ENCODE measurements at places on chromosomes 12 and 14.

- DNase-seq: no peak
Observed at GRCh38 chr12:89950421-89950820, 241.8 kb upstream of the ATP2B1 start.

GRCh38 chr14:93073910-93074769, 41.6 kb downstream of the ITPK1 start:
- peak; percentile 67 for DNase-seq

GRCh38 chr12:71799106-71799505, 40.5 kb upstream of the TBC1D15 start:
- peak; percentile 42 for DNase-seq

- DNase-seq: no peak
Observed at GRCh38 chr14:58919217-58919616, 269.2 kb upstream of the DAAM1 start.

- no peak for DNase-seq
Observed at GRCh38 chr12:107543841-107544240, 141.8 kb upstream of the PWP1 start.

GRCh38 chr12:94100211-94100627, 48.2 kb upstream of the PLXNC1 start:
- peak; percentile 82 for DNase-seq

DNA sequence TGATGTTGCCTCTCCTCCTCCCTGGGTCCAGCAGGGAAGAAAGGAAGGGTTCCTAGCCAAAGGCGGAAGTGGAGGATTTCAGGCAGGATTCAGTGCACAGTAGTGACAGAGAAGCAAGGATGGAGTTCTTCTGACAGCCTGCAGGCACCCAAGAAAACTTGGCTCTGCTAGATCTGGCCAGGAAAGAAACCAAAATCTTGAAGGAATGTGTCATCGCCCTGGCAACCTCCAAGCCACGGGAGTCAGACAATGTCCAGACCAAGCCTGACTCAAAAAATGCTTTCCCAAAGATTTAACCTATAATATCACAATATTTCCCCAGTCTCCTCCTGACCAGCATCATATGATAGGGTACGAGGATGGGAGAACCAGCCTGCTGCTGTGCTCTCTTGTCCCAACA, 22.8 kb upstream of the DHRS4 start:
- peak; percentile 66 for DNase-seq

DNA sequence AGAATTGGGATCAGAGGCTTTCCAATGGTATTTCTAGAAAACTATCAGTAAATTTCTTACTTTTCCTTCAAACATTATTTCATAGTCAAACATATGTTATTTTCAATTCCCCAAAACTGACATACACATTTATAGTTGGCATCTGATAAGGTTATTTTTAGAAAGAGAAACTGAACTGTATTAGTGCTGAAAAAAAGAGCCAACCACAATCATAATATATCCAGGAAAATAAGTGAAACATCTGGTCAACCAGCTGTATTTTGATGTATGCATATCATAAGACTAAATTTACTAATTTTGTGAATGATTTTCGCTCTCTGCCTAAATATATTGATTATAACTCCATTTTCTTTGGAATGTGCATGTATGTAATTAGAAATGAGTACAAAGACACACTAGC, 554.2 kb downstream of the FLRT2 start:
- DNase-seq: no peak

DNA sequence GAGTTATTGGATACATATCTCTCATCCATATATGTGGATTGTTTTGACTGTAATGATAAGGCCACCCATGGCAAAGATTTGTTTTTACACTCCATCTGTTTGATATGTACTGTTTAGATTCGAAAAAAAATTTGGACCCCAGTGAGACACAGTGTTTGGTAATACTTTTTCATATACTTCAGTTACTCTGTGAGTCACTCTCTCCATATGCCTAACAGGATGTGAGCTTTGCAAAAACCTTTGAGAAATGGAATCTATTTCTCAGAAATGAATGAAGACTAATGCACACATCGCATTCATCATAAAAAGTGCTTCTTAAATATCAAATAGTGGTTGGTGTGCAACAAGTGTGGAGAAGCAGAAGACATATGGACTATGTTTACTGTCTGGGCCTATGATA, 781.5 kb downstream of the SLC6A15 start:
- DNase-seq: peak; percentile 42

DNA sequence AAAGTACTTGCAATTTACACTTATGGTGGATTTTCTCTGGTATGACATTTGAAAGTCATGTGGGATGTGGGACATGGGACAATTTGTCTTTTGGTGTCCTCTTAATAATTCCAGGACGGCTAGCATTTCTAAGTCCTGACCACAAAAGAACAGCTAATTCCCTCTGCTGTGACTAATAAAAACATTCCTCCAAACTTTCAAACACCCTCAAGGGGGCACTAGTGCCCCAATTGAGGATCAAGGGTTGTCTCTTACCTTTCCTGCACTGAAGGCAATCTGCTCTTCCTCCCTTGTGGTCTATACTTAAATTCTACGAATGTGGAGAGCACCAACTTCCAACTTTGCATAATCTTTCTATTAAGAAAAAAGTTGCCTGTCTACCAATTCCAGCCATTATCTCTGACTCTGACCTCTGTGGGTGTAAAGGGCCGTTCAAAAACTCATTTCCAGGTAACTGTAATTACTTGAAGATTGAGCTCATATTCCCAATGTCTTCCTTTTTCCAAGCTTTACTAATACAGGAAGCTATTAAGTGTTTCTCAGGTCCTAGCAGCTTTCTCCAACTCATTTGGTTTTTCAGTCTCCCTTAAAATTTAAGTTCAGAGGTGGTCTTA, 210.2 kb downstream of the PTPRO start:
- DNase-seq: peak; percentile 83

GRCh38 chr14:70392676-70393075, 24.2 kb downstream of the SYNJ2BP start:
- peak; percentile 4 for DNase-seq

GRCh38 chr12:94941440-94941862, 62.0 kb downstream of the NDUFA12 start:
- peak; percentile 80 for DNase-seq

GRCh38 chr12:88362439-88362838, 217.8 kb downstream of the KITLG start:
- DNase-seq: peak; percentile 35

GRCh38 chr12:104643819-104644669, 187.3 kb downstream of the CHST11 start:
- no peak for DNase-seq

- peak; percentile 4 for DNase-seq
Observed at GRCh38 chr14:86575141-86575540, 1045.2 kb downstream of the FLRT2 start.

DNA sequence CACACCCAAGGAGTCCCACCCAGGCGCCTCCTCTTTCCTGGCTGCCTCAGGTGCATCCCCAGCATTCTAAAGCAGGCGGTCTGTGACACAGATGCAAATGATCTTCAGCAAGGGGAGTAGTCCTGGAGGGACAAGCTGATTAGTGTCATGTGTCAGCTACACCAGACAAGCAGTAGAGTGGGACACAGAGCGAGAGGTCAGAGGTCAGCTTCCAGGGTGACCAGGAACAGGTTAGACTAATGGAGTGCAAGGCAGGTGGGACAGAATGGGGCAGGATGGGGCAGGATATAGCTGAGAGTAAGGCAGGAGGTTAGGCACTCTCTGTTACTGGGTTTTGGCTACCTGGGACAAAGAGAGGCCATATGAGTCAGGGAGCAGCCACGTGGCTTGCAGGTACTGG, 534.0 kb downstream of the FUT8 start:
- no peak for DNase-seq

DNA sequence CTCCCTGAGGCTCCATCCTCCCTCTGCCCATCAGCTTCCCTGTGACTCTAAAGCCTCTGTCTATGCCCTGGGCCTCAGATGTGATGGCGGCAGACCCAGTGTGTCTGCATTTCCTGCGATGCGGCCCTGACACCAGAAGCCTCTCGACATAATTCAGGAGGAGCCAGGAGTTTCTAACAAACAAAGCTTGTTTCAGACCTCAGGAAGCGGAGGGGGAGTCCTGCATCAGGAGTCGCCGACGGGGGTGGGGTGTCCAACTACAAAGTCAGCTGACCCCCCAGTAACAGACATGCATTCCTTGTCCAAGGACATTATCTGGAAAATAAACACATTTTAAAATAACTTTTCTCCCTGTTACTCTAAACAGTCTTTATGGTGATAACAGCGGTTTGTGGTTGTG, 167.5 kb downstream of the DPF3 start:
- no peak for DNase-seq

DNA sequence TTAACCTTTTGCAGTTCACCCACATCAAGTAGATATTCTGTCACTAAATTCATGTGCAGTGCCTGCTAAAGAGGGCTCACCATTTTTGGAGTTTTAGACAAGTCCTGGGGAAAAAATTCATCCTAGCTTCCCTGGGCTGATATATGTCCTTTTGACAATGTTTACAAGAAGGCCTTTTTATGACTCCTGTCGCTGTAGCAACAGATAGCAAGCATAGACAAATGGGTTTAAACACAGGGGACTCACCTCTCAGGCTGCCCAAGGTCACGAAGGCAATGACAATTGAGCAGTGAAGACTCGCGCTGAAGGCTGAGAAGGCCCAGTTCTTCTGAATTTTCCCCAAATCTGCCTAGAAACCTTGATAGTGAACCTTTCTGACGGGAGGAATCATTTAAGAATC, 150.7 kb upstream of the CPM start:
- no peak for DNase-seq

DNA sequence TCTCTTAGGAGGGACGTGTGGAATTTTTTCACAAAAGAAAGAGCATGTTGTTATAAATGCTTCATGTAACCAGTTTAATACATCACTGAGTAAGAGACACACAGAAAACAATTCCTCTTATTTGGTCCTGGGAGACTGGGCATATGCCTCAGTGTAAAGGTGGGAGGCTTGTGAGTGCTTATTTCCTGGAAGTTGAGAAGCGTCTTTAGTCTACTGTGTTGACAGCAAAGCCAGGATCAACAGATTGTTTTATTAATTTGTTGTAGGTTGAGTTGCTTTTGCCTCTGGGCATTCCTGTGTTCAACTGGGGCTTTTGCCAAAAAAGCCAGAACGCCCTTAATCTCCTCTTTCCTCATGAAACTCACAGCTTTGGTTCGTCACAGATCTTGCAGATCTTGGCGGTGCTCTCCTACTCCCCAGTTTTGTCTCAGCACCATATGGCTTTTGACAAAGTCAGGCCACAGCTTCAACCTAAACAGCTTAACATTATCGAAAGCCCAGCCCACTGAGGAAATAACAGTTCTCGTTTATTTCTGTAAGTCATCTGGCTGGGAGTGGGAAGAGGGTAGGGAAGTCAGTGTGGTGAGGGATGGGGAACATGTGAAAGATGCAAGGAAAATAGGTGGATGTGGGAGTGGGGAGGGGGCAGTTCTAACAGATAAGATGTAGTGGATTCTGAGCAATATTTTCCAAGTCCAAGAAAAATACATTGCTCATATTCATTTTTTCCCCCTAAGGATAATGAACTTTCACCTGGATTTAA, 227.2 kb downstream of the DACT1 start:
- DNase-seq: peak; percentile 94

GRCh38 chr12:12582895-12583303, 20.2 kb upstream of the DUSP16 start:
- DNase-seq: peak; percentile 28

- DNase-seq: no peak
Observed at GRCh38 chr12:34121360-34121759, 99.1 kb downstream of the ALG10 start.

DNA sequence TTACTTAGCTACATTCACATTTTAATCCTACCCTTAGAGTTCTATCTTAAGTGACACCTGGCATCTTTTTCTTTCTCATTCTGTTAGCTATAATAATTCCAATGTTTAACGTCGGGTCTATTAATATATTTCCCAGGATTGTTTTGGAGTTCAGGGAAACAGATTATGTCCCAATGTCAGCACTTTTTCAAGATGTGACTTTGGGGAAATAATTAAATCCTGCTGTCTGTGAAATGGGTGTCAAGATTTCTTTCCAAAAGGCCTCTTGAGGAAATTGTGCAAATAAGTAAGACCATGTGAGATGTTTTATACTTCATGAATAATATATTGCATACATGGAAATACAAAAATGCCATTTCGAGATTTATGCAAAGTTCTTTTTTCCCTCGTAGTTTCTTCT, 887.6 kb upstream of the SEL1L start:
- DNase-seq: no peak

DNA sequence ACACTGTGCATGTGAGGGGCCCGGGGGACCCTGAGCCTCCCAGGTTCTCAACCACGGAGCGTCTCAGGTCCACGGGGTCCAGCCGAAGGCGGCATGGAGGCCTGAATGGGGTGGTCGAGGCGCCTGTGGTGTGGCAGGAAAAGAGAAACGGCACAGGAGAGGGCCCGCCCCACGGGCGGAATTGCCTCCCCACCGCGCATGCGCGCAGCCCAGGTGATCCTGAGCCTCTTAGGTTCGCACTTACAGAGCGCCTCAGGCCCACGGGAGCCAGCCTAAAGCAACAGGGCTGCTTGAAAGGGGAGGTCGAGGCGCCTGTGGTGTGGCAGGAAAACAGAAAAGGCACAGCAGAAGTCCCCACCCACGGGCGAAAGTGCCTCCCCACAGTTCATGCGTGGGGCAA, 311.0 kb downstream of the ALG10 start:
- DNase-seq: no peak

DNA sequence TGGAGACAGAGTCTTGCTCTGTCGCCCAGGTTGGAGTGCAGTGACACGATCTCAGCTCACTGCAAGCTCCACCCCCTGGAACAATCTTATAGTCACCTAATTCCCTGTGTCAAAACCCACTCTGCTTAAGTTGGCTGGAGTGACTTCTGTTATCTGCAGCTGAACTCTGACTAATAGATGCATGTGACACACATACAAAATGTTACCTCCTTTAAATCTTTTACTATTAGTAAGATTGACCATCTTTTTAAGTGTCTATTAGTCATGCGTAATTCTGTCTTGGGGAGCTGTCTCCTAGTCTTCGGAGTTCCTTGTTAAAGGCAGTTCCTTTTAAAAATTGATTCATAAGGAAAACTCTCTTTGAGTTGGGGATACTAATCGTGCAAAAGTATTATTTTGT, 7.4 kb downstream of the IFI27L1 start:
- peak; percentile 44 for DNase-seq

DNA sequence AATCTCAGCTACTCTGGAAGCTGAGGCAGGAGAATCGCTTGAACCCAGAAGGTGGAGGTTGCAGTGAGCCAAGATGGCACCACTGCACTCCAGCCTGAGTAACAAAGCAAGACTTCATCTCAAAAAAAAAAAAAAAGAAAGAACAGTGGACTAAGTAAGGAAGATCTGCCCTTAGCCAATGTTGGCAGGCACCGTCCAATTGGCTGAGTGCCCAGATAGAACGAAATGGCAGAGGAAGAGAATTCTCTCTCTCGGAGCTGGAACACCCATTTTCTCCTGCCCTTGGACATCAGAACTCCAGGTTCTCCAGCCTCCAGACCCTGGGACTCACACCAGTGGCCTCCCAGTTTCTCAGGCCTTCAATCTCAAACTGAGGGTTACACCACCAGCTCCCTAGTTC, 49.9 kb downstream of the ESR2 start:
- no peak for DNase-seq

DNA sequence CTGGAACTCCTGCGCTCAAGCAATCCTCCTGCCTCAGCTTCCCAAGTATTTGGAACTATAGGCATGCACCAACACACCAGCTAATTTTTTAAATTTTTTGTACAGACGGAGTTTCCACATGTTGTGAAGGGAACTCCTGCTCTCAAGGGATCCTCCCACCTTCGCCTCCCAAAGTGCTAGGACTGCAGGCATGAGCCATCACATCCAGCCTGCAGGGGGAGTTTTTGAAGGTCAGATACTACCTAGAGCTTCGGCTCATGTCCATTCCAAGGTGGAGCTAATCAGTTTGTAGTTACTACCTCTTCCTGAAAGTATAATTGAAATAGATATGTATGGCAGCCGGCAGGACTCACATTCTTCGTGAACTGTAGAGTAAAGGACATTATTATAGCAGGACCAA, 3.7 kb upstream of the TAS2R19 start:
- DNase-seq: no peak

Measured in cardiac fibroblast (primary cell).